T-helper 22 cell (primary cell): ENCODE measurements at places on chromosomes 16 and 17.

DNA sequence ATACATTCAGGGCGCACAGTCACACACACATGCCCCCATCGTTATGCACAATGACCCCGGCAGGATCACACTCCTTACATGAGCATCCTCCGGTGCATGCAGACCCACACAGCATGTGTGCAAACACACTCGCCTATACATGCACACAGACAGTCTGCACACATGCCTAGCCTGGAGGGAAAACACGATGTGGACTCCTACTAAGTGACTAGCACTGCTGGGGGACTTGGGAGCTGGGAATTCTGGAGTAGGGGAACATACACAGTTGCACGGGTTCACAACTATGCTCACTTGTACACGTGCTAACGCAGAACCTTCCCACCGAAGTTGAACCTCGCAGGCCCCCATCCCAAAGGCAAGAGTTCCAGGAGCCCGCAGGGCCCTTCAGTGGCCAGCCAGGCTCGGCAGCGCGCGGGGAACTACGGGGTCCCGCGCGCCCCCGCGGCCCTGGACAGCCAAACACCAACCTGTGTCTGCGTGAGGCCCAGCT lies 2.0 kb downstream of the DLX3 start:
- DNase-seq = no peak

GRCh38 chr17:39709998-39710964 lies 10.4 kb downstream of the ERBB2 start:
- no peak for DNase-seq

DNA sequence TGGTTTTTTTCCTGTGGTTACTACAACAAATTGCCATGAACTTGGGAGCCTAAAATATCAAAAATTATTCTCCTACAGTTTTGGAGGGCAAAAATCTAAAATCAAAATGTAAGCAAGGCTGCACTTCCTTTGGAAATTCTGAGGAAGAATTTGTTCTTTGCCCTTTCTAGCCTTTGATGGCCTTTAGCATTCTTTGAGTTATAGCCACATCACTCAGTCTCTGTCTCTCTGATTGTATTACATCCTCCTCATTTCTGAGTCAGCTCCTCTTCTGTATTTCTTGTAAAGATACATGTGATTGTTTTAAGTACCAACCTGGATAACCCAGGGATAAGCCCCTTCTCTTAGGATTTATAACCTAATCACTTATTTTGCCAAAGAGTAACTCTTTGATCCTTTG lies 282.0 kb downstream of the BCAS3 start:
- DNase-seq = no peak

GRCh38 chr16:66878067-66878466 lies 2.2 kb upstream of the PDP2 start:
- DNase-seq = no peak

- DNase-seq = no peak
These were observed at the start of gene DLX4 for GRCh38 chr17:49969134-49969759. DLX4 (plus strand) TSS chr17:49969190; CDS start chr17:49969469, 279 bp downstream.

DNA sequence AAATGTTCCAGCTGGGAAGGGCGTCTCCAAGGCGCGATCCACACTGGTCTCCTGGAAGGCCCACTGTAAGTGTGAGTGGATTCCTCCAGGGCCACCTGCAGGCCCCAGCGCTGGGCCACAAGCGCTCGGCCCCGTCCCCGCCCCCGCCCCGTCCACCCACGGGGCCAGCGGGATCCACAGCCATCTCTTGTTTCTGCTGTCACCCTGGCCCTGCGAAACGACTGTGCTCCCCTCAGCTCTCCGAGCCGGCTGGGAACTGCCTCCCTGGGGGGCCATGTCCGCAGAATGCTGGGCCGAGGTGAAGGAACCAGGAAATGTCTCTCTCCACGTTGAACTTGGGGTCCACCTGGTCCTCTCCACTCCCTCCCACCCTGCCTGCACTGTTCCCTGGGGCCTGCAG lies 1955.2 kb downstream of the TP53TG3F start:
- no peak for DNase-seq

DNA sequence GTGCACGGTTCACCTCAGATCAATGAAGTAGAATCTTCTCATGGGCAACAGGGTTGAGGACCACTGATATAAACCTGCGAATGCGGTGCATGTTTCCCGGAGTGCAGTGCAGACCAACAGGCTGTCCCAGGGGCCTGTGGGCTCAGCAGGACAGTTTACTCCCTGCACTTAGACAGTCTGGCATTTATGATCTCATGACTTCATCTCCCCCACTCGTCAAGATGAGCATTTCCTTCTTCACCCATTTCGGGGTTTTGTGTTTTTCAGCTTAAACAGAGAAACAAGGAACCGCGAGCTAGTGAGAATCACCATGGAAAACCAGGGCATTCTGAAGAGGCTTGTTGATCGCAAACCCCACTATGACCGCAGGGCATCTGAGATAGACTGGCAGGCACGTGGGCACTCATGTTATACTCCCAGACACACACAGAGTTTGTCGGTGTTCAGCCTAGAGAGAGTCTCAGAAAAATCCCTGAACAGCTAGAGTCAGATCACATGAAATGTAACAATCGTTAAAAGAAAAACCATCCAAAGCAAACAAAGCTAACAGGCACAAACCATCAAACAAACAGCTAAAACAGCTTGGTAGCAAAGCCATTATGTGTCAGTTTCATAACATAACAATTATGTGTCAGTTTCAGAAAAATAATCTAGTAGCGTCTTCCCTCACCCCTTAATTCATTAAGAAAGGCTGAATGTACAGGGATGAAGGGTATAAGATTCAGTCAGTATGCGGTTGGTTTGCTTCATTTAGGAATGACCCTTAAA lies 2.9 kb downstream of the CFAP97D1 start:
- no peak for DNase-seq

DNA sequence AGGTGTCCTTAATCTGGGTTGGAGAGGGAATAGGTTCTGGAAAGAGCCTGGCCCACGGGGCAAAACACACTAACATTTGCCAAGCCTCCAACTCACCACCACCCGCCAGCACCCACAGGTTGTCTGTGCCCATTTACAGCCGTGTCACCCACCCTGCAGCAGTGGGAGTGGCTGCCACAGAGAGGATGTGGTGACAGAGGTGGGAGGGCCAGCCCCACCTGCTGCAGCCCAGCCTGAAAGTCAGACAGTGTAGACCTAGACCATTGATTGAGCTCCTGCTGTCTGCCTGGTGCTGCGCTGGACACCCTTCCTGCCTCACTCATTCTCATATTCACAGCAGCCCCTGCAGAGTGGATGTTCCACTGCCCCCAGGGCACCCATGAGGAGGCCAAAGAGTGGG lies 44.7 kb downstream of the IL21R start:
- peak; percentile 80 for DNase-seq

- no peak for DNase-seq
These were observed 11.3 kb downstream of the TIMM22 start for GRCh38 chr17:1008008-1008761.

- no peak for DNase-seq
These were observed 82.1 kb downstream of the BCAS3 start for GRCh38 chr17:60759756-60760155.

- DNase-seq = peak; percentile 21
These were observed 56.7 kb downstream of the PLXDC1 start for GRCh38 chr17:39094607-39095308.

GRCh38 chr17:27600471-27600870 lies 30.5 kb upstream of the LGALS9 start:
- no peak for DNase-seq

GRCh38 chr16:5422047-5422446 lies 324.5 kb upstream of the EEF2KMT start:
- no peak for DNase-seq

GRCh38 chr16:69404275-69404805 lies 18.5 kb upstream of the TERF2 start:
- no peak for DNase-seq

- DNase-seq = no peak
These were observed 57.5 kb upstream of the TOB1 start for GRCh38 chr17:50923611-50924010.

DNA sequence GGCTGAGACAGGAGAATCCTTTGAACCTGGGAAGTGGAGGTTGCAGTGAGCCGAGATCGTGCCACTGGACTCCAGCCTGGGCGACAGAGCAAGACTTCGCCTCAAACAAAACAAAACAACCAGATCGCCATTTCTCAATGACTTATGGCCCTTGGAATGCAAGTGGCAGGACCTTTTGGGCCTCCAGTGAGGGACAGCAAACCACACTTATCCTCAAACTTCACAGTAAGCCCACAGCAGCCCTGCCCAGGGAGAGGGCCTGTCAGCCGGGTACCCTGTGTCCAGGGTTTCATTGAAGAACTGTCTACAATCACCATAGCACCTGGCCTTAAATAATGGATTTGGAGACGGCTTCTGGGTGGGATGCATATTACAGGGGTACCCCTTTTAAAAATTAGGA lies 11.7 kb downstream of the TRAF4 start:
- no peak for DNase-seq

DNA sequence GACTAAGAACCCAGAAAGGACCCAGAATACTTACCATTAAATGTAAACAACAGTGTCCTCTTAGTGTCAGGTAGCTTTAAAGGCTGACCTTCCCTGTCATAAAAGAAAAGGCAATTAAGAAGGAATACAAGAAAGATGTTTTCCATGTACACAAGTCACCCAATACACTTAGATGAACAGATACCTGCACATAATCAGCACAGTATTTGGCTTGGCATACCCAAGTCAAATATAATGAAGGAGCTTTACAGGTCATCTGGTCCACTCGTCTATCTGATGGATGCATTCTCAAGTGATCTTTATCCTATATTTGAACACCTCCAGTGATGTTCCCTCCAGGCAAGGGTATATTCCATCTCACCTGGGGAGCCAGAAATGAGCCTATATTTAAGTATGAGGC lies 11.1 kb upstream of the STRADA start:
- DNase-seq = no peak

DNA sequence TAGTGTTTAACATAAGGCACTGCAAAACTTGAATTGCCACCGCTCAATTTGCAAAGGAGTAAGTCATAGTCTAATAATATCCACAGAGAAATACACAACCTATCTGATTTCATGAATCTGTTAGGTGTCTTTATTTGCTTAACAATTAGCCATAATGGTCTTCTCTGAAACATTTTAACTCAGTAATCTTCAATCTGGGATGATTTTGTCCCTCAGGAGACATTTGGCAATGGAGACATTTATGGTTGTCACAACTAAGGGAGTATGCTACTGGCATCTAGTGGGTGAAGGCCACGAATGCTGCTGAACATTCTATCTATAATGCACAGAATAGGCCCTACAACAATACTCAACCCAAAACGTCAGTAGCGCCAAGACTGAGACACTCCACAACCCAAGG lies 4.3 kb downstream of the UBE2G1 start:
- no peak for DNase-seq

DNA sequence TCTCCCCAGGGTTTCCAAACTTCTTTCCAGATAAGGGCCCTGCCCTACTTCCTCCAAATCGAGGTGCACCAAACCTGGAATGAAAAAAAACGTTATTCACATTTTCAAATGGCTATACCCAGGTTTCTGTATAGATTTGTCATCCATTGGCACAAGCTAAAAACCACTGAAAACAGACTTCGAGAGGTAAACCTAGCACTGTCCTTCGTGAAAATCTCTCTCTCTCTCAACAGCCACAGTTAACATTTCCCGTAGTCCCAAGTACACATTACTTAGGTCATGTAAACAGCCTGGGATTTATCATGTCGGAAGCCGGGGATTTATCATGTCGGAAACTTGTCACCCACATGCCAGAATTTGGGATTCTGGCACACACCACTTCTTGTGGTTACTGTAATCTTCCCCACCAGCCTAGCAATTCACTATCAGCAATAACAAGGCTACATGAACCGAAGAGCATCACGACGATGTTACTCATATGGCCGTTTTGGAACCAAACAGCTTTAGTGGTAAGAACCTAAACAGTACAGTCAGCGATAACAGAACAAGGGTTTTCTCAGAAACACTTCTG lies 1.2 kb downstream of the DDX5 start:
- no peak for DNase-seq
